ENCODE measurements at places on chromosomes 16 and 17. TPM values are rescaled to one million over a fixed set of nuclear protein-coding genes. Genes with fewer than 3 reads are reported as not detected.

TMEM95 gene
- total RNA-seq = not detected

DNA sequence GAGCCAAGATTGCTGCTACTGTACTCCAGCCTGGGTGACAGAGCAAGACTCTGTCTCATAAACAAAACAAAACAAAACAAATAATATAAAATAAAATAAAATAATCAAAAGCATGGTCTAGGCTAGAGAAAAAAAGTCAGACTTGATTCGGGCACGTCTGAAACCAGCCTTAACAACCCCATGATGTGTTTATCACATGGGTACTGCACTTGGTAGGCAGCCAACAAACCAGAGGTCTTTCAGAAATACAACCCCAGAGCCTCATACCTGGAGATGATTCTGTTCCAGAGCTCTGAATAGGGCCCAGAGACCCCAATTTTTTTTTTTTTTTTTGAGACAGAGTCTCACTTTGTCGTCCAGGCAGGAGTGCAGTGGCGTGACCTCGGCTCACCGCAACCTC lies 9.6 kb upstream of the HAPSTR1 start:
- H3K4me1 ChIP-seq = no peaks in the 10 kb centered on the region
- H3K4me3 ChIP-seq = no peak overlapping the region
- DNase-seq = no peak
- no peaks in the 10 kb centered on the region for H3K36me3 ChIP-seq

- peaks cover 95% of the 10 kb centered on the region for H3K4me1 ChIP-seq
- H3K27me3 ChIP-seq = no peaks in the 10 kb centered on the region
- no peaks in the 10 kb centered on the region for H3K36me3 ChIP-seq
- H3K27ac ChIP-seq = peak overlapping the region; percentile 96
- no peak for DNase-seq
Observed at GRCh38 chr17:1107083-1107776, 72.6 kb downstream of the ABR start.

DNA sequence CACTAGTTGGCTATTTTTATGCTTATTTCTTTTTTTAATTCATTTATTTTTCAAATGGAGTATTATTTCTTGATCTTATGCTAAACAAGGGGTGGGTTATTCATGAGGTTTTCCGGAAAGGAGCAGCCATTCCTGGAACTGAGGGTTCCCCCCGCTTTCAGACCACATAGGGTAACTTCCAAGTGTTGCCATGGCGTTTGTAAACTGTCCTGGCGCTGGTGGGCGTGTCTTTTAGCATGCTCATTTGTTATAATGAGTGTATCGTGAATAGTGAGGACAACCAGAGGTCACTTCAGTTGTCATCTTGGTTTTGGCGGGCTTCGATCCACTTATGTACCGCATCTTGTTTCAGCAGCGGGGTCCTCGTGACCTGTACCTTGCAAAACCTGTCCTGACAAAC lies 29.6 kb upstream of the ASGR2 start:
- H3K36me3 ChIP-seq = no peaks in the 10 kb centered on the region
- H3K27ac ChIP-seq = no peak overlapping the region
- peaks cover 33% of the 10 kb centered on the region for H3K27me3 ChIP-seq
- no peak overlapping the region for H3K4me3 ChIP-seq

GRCh38 chr17:40034426-40035161 lies 19.4 kb downstream of the CSF3 start:
- H3K27ac ChIP-seq = no peak overlapping the region
- no peak for DNase-seq
- peaks cover 70% of the 10 kb centered on the region for H3K36me3 ChIP-seq
- no peak overlapping the region for H3K4me3 ChIP-seq
- H3K4me1 ChIP-seq = peaks cover 13% of the 10 kb centered on the region

DNA sequence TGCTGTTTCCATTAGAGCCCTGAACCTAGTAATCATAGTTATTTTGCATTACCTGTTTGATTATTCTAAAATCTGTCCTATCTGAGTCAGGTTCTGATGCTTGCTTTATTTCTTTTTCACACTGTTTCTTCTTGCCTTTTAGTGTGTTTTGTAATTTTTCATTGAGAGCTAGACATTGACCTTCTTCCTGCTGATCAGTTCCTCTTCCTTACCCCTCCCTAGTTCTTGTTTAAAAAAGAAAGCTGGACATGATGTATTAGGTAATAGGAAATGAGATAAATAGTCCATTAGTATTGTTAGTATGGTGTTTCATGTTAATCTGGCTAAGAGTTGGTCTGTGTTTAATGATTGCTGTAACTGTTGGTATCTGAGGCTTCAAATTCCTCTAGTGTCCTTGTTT lies 13.4 kb downstream of the WWP2 start:
- H3K4me1 ChIP-seq = peaks cover 13% of the 10 kb centered on the region
- DNase-seq = no peak
- no peaks in the 10 kb centered on the region for H3K27me3 ChIP-seq
- H3K4me3 ChIP-seq = no peak overlapping the region

DNA sequence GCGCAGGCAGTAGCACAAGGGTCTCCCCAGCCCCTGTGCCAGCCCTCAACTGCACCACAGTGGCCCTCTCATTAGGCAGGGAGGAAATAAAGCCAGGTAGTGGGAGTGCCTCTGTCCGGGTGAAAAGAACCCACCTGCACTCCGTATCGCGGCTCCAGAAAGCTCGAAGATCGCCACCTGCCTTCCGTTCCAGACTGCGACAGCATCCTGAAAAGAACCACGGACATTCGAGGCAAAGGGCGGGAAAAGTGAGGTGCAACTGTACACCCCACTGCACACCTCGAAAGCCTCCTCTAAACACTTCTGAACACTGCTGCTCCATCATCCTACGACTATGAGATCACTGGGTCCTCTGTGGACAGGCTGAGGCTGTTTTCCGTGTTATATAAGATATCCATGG lies 28.7 kb downstream of the IFT140 start:
- no peak overlapping the region for H3K27ac ChIP-seq
- no peaks in the 10 kb centered on the region for H3K4me1 ChIP-seq
- no peaks in the 10 kb centered on the region for H3K36me3 ChIP-seq
- no peak for DNase-seq
- H3K4me3 ChIP-seq = no peak overlapping the region
